Activated gamma-delta T cell (primary cell): ENCODE measurements at places on chromosomes 3 and 15.

DNA sequence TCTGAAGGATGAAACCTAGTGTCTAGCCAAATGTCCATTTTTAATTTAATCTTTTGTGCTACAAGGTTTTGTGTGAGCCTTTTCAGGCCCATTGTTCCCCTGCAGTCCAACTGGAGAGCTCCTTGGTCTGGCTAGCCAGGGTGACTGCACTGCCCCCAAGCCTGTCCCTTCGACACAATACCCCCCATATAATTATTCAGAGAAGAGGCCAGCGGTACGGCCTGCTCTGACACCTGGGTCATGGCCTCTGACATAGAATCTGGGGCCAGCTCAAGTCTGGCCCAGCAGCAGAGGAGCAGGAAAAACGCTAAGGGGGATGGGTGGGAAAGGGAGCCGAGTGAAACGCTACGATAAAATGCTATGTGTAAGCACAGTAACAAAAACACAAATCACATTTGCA, 64.2 kb upstream of the PYGO1 start:
- no peak for DNase-seq

DNA sequence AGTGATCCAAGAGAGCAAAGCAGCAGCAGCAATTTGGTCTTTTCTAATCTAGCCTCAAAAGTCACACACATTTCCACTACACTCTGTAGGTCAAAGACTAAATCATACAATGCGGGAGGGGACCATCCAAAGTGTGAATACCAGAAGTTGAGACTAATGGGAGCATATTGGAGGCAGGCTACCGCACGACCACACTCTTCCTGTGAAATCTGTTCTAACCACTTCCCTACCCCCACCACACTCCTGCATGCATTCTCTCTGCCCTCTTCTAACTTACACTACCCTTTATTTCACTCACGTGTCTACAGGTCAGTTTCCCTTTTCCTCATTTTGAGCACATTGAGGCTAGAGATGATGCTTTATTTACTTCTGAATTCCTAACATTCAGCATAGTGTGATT, 23.7 kb upstream of the PRTG start:
- DNase-seq, result no peak

- no peak for DNase-seq
These were observed 153.2 kb downstream of the EEFSEC start for GRCh38 chr3:128306481-128306880.

GRCh38 chr15:66078196-66078928, 175.2 kb downstream of the MEGF11 start:
- DNase-seq, result no peak

DNA sequence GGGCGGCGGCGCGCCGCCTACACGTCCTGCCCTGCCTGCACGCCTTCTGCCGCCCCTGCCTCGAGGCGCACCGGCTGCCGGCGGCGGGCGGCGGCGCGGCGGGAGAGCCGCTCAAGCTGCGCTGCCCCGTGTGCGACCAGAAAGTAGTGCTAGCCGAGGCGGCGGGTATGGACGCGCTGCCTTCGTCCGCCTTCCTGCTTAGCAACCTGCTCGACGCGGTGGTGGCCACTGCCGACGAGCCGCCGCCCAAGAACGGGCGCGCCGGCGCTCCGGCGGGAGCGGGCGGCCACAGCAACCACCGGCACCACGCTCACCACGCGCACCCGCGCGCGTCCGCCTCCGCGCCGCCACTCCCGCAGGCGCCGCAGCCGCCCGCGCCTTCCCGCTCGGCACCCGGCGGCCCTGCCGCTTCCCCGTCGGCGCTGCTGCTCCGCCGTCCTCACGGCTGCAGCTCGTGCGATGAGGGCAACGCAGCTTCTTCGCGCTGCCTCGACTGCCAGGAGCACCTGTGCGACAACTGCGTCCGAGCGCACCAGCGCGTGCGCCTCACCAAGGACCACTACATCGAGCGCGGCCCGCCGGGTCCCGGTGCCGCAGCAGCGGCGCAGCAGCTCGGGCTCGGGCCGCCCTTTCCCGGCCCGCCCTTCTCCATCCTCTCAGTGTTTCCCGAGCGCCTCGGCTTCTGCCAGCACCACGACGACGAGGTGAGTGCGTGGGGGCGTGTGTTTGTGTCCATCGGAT, 602 bp downstream of the TRIM71 start:
- DNase-seq, result no peak

DNA sequence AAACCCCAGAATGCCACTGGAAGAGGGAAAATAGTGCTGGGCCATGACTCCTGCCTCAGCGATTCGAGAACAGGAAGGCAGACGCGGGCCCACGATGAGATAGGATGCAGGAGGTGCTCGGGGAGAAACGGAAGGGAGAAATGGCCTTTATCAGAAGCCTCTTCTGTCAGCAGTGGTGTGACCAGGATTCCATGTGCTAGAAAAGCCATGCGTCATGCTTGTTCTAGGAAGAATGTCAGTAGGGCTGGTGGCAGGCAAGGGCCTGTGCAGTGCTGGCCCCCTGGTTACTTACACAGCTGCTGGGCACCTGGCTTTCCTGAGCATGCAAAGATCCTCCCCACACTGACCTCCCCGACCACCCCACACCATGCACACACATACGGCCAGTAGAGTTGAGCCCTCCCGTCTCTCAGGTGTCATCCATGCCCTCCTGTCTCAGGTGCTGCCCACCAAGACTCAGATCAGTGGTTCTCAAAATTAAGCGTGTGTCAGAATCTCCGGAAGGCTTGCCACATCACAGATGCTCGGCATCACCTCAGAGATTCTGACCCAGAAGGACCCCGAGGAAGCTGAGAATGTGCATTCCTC, 106.7 kb downstream of the ADAMTS17 start:
- DNase-seq, result no peak

GRCh38 chr3:14227856-14228255, 49.2 kb downstream of the LSM3 start:
- no peak for DNase-seq

- no peak for DNase-seq
These were observed 771.1 kb upstream of the GRM7 start for GRCh38 chr3:6089780-6090179.

DNA sequence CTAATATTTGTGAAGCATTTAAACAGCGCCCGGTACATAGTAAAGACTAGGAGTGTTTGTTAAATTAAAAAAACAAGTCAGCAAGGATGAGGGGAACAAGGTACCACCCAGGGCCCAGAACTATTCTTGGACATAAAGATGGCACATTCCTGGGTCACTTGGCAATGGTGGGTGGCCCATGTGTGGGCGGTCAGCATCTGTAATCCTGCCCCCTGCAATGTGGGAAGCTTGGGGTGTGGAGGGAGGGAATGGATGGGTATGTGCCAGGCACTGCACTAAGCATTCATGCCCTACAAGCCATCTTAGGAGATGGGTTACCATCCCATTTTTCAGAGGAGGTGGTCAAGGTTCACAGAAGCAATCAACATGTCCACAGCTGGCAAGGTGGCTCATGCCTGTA, 7.3 kb upstream of the C15orf39 start:
- no peak for DNase-seq

DNA sequence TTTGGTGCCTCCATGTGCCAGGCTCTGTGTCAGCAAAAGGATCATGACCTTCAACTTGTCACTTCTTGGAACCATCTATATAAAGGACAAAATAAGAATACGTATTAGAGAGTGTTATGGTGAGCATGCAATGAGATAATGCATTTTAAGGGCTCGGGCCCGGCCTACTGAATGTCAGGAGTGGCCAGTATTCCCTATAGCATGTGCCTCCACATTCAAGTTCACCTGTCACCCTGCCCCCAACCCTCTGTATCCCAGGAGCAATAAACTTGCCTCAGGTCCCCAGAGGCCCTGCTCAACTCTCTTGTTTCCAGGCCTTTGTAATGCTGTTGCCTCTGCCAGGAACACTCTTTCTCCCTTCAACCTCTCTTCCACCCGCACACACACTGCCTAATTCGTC, 90.2 kb upstream of the SLC6A11 start:
- no peak for DNase-seq

DNA sequence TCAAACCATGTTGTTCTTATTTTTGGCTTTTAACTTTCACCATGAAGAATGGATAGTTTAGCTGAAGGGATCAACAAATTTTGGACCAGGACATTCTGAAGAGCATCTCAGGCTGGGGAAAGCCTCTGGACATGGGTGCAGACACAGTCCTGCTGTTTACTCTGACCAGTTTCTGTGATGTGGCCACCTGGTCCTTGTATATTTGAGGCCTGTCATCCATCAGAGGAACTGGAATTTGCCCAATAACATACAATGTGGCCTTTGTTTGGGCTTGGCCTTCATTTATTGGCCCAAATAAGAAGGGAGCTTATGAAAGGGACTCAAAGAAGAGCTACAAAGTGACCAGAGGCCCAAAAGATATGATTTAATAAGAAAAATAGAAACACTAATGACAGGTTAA, 127.9 kb downstream of the MYRIP start:
- DNase-seq, result no peak

GRCh38 chr3:109339714-109340648, 2.6 kb upstream of the DPPA4 start:
- DNase-seq, result no peak

DNA sequence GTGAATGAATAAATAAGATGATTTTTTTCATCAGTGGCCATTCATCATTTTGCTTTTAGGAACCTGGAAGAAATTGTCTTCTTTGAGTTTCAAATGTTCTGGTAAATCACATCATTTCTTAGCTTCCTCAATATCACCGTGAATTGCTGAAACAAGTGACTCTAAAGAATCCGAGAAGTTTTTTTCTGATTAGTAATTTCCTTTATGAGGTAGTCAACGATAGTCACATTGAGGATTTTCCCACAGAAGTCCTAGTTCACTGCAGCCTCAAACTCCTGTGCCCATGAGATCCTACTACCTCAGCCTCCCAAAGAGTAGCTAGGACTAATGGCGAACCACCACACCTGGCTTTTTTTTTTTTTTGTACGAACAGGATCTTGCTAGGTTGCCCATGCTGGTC, 3.6 kb upstream of the TMPRSS7 start:
- DNase-seq, result no peak

- no peak for DNase-seq
These were observed 179.3 kb downstream of the FNDC3B start for GRCh38 chr3:172218350-172219323.

- no peak for DNase-seq
These were observed 295.7 kb downstream of the UNC13C start for GRCh38 chr15:54273928-54274327.

DNA sequence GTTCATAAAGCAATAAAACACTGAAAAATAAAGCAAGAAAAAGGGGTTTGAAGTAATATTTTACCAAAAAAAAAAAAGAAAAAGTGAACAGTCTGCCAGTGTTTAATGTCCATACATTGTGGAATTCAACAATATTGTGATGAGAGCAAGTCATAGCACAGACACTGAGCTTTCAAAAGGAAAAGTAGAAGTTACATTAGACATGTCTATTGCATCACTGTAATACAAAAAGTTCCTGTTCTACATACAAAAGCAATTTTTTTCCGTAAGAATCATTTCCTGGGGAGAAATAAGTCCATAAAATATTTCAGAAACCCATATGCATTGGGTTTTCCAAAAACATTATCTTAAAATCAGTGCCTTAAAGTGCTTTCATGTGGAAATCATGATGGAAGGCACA, 11.8 kb upstream of the HDC start:
- no peak for DNase-seq

DNA sequence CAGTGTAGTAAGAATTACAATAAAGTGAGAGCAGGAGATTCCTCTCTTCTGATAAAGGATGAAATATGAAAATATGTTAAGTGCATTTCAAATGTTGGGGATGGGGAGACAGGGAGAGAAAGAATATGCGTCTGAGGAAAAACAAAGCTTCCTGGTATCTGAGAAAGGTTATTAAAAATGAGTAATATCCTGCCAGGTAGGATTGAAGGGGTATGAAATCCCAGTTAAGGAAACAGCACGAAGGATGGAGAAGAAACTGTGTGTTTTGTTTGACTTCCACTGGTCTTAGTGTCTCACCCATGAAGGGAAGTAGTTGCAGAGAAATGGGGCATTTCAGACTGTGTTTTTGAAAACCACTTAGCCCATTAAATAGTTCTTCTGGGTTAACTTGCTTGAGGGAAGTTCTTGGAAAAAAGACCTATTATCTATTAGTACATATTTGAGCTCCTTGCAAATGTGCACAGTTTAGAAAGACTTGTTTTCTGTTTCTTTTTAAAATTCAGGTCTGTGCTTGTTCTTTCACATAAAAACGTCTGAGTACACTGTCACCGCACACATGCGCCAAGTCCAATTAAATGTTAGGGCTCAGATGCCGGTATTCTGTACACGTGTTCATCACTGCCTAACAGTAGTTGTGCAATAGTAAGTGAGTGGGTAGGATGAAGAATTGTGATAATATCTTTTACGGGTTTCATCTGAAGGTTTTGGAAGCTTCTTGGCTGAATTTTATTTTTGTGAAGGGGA, 196.1 kb upstream of the P2RY1 start:
- no peak for DNase-seq

DNA sequence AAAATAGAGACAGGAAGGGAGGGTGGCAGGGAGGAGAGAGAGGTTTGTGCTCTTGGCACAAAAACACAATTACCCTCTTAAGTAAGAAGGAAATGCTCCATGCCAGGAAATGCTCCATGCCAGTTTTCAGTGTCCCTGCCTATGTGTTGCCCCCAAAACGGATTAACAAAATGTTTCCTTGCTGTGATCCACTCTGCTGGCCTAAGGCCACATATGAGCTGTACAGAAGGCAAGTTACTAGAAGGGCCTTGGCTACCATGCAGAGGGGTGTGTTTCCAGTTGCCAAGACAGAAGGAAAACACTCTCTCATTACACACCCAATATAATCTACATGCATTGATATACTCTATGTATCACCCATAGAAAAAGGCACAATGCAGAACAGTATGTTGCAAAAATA, 98.2 kb upstream of the PTPRG start:
- DNase-seq, result no peak

- no peak for DNase-seq
These were observed 31.5 kb upstream of the FBLN2 start for GRCh38 chr3:13517253-13517977.

DNA sequence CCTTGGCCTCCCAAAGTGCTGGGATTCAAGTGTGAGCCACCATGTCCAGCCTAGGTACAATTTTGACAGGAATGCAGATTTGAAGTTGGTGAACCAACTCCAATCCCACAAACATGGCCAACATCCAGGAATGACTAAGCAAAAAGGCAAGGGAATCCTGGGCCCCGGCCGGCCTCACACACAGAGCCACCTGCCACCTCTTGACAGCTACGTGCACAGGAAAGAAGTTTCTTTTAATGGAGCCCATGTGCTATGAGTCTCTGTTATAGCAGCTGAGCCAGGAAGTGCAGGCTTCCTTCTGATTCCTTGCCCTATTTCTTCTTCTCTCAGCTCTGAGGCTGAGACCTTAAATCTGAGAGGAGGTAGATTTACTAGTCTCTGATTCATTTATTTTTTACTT, 8.8 kb downstream of the TMEM40 start:
- no peak for DNase-seq
